ENCODE measurements at places on chromosomes 3 and 15.
A peak's percentile ranks its signal among the peaks of the same experiment; 100 is the strongest.

DNA sequence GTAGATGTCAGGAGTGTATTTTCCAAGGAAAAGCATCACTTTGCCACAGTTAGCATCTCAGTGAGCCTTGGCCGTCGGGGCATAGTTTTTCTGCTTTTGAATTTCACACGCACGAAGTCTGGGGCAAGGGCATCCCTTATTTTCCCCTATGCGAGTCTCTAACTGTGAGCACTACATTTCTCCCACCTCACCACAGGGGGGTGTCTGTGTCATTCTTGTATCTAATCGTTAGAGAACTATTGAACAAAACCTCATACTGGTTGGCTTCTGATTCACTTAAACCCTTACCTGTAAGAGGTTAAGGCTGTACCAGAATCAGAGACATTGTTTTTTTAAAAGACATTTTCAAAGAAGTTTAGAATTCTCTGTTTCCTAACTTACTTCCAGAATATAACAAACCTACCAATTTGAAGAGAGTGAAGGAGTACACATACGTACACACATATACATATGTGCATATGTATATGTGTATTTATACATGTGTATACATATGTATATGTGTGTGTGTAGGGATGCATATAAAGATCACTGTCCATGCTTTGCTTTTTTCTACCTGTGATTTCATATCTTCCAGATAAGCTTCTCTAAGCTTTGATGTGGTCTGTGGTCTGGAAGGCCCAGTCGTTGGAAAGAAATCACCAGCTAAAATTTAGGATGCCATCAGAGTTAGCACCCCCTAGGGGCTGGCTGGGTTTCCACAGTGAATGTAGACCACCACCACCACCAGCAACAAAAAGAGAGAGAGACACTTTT, 49.4 kb downstream of the MYZAP start:
- peak; percentile 51 for DNase-seq

GRCh38 chr3:69072928-69073327, 7.2 kb downstream of the UBA3 start:
- no peak for DNase-seq

DNA sequence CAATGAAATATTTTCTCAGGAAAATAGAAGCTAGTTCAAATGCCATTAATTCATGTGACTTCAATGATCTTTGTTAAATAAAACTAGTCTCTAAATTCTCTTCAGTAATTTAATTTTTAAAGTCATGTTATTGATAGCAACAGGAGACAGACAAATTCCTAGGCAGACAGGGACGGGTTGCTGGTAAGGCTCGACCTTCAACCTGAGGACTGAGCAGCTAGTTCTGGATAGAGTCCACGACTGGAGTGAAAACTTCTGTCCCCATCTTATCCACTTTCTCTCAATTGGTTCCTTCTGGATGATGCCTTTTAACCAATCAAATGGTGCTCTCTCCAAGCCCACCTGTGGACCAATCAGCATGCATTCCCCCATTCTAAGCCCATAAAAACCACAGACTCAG, 43.8 kb upstream of the C2CD4B start:
- DNase-seq = no peak

- no peak for DNase-seq
Observed at GRCh38 chr3:17340693-17341092, 401.7 kb downstream of the TBC1D5 start.

GRCh38 chr15:87850916-87851315, 405.6 kb downstream of the NTRK3 start:
- no peak for DNase-seq

DNA sequence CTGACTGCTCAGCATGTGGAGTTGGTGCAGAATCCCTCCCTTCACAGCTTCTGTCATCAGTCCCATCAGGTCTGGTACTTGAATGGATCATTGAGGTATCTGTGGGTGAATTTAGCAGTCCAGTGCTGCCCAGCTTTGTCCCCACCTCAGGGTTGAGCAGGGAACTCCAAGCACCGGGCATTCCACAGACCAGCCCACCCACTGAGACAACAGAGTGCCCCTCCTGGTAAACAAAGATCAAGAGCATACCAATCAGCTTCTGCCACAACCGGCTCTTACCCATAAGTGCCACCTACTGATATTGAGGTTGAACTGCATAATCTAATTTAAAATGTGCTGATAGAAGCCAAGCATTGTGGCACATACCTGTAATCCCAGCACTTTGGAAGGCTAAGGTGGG, 57.1 kb upstream of the FXR1 start:
- DNase-seq = no peak

GRCh38 chr3:172383306-172383796, 64.9 kb downstream of the GHSR start:
- no peak for DNase-seq

DNA sequence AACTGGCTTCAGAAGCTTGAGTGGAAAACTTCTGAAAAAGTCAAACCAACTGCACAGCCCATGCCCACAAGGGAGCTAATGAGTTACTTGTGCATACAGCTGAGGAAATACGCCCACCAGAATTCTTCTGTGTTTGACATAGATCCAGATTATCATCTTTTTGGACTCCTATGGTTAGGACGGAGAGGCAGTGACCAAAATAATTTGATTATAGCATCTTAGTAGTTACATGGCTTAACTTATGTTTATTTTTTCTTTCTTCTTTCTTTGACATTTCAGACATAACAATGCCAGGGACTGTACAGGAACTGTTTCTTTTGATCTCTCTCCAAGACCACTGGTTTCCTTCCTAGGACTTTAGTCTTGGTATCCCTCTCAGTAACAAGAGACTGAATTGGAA, 246.1 kb upstream of the RASGRP1 start:
- no peak for DNase-seq

DNA sequence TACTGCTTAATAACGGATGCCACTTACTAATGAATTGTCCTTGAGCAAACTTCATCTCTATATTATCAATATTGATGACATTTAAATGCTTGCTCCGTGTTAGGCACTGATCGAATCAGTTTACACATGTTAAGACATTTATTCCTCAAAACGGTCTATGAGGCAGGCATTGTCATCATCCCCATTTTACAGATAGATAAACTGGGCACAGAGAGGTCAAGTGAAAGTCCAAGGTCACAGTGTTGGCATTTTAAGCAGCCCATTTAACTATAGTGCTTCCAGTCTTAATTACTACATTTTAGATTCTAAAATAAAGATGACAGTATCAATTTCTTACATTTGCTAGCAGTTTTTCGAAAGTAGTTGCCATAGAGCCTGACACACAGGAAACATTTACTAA, 966 bp upstream of the ABI3BP start:
- no peak for DNase-seq
